Coronary artery (tissue), 2 donors: ENCODE measurements at places on chromosomes 1 and 21.

- DNase-seq = no peak
Observed at GRCh38 chr1:7042322-7043190, 257.3 kb downstream of the CAMTA1 start.

- DNase-seq = no peak
Observed at GRCh38 chr1:246121533-246121932, 385.5 kb downstream of the SMYD3 start.

GRCh38 chr1:238962941-238963340 lies 423.4 kb upstream of the CHRM3 start:
- DNase-seq = no peak

DNA sequence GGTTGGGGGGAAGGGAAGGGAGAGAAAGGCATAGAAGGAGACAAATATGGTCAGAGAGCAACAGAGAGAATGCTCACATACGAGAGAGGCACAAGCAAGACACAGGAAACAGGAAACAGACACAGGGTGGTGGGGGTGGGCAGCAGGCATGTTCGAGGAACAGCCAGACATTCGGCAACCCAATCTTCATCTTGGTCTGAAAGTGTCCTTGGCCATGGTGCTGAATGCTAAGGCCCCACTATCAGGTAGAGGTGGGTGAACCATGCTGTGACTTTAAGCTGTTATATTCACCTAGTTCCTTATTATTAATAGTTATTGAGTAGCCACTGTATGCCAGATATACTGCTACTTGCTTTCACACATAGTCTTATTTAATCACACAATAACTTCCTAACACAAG lies 109.2 kb downstream of the DDX20 start:
- no peak for DNase-seq

DNA sequence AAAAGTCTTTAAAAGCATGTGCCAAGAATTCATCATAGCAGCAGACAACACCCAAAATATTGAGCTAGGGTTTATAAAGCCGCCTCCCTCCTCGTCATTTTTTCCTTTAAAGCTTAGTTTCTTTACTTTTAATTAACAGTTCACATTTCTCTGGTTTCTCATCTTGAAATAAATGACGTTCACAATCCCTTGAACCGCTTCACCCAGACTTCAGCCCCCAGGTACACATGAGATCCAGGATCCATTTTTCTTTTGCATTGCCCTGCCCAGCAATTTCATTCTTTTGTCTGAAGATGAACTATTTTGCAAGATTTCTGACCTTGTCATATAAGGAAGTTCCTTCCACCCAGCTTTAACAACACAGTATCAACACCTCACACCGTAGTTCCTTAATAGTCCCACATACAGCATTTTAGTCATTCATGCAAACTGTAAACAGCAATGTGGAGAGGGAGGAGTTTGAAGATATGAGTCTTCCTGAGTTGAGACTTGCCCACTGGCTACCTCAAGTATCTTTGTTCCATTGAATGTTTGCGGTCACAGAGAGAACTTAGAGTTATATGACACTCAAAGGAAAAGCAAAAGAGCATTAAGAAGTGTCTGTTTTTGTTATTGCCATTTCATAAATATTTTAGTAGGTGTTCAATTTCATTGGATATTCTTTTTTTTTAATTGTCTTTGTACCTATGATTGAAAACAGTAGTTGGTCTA lies 35.3 kb upstream of the CACYBP start:
- DNase-seq = no peak

- DNase-seq = no peak
Observed at GRCh38 chr1:36109041-36109679, 15.9 kb downstream of the COL8A2 start.

- DNase-seq = no peak
Observed at GRCh38 chr1:182098301-182098700, 36.8 kb upstream of the ZNF648 start.

DNA sequence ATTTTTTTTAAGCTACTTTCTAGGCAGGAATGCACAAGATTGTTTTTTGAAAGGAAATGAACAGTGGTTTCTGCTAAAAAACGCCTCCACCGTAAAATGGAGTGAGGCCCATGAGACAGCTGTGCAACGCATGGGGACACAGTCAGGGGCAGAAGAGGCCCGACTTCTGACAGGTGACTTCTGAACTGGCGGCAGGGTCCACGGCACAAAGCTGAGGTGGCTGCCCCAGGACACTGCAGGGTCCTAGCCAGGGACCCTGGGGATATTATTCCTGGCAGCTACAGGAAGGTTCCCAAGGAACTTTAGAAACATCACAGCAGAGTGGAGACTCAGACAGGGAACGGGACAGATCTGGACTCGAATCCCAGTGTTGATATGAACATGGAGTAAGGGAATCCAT lies 75.1 kb downstream of the SIM2 start:
- DNase-seq = peak; percentile 64

GRCh38 chr1:47179988-47180563 lies 9.8 kb downstream of the PDZK1IP1 start:
- DNase-seq = no peak

DNA sequence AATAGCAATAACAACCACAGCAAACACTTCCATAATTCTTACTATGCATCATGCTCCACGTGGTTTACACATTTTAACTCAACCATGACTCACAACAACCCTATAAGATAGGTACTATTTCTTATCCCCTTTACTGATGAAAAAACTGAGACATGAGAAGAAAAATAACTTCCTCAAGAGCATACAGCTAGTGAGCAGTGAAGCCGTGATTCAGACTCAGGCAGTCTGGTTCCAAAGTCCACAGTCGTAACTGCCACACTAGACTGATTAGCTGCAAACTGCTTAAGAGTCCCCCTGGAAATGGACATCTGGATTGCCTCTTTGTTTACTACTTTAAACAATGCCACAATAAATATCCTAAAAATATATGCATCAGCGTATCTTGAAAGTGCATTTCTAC lies 55.7 kb downstream of the PLD5 start:
- no peak for DNase-seq

DNA sequence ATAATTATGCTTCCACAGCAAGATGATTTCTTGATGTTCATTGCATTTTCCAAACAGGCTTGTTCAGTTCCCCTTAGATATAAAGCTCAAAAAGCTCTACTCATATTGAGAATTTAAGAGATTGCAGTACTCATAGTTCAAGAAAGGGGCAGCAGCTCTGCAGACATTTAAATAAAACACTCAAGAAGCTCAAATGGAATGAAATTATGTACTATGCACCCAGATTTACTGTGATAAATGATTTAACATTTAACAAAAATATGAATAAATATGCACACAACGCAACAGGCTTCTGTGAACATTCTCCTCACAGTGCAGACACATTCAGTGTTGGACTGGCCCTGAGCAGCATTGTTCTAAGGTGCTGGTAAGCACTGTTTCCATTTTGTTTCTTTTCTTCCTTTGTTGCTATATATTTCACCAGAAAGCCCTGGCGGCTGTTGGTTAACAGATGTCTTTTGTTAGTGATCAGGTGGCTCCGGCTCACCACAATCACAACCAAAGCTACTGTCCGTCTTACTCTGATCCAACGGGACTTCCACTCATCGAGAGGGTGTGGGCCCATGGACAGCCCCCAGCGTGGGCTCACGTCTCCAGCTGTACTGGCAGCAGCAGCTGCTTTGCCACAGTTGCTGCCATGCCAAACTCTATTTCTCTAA lies 1440.3 kb downstream of the NCAM2 start:
- no peak for DNase-seq

- DNase-seq = no peak
Observed at GRCh38 chr1:40930174-40930964, 49.1 kb upstream of the CTPS1 start.

GRCh38 chr1:214917081-214917635 lies 165.4 kb upstream of the KCNK2 start:
- DNase-seq = no peak

GRCh38 chr1:24600551-24600950 lies 42.6 kb upstream of the SRRM1 start:
- no peak for DNase-seq

DNA sequence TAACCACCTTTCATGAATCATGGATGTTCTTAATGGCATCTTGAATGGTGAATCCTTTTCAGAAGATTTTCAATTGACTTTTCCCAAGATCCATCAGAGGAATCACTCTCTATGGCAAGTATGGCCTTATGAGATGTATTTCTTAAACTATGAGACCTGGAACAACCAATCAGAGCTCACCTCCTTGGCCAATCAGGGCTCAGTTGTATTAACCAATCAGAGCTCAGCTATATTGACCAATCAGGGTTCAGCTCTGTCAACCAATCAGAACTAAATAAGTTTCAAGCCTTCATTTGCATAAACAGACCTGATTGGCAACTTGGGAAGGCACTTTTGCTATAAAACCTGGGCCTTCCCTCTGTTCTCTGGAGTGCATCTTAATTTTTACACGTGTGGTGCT lies 13.6 kb upstream of the FAM3B start:
- DNase-seq = no peak

GRCh38 chr1:190935925-190936324 lies 458.3 kb upstream of the BRINP3 start:
- DNase-seq = no peak

DNA sequence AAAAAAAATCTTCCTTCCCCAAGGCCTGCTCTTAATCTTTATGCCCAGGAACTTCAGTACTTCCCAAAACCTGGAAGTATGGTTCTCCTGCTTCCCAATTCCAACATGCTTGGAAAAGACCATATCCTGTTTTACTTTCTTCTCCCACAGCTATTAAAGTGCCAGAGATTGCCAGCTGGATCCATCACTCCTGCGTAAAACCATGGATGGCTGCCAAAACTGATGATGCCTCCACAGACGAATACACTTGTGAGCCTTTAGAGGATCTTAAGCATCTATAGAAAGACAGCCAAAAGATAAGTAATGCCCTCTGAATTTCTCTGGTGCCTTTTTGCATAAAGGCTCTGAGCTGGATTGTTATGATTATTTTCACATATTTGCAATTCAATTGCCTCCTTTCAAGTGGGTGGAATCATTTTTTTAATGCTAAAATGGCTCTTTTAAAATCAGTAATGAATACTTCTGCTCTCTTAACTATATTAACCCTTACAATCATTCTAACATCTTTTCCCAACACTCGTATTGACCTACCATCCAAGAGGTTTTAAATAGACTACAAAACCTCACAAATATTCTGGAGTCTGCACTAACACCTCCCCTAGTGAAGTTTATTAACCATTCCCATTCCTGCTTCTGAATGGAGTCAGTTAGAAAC lies 1807.8 kb downstream of the BRINP3 start:
- DNase-seq = no peak

GRCh38 chr1:23356471-23357137 lies 12.5 kb upstream of the HNRNPR start:
- no peak for DNase-seq

DNA sequence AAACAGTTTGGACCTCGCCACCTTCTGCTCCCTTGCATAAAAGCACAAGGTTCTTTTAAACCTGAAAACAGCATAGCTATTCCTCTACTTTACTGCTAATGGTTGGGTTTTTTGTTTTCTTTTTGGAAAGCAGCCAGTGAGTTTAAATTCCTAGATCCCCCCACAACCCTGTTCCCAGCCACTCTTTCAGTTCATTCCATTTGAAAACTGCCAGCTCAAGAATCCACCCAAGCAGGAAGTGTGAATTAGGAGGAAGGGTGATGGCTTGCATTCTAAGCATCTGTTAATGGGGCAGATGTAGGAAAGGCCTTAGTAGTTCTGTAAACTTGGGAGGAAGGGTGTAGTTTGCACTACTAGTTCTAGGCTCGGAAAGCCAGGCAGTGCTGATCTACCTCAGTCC lies 172.9 kb upstream of the HOOK1 start:
- no peak for DNase-seq

- DNase-seq = no peak
Observed at GRCh38 chr1:171243878-171244277, 4.4 kb upstream of the FMO1 start.

- no peak for DNase-seq
Observed at GRCh38 chr1:241611063-241611462, 29.1 kb downstream of the CHML start.

GRCh38 chr1:7490576-7490975 lies 280.5 kb upstream of the VAMP3 start:
- no peak for DNase-seq

DNA sequence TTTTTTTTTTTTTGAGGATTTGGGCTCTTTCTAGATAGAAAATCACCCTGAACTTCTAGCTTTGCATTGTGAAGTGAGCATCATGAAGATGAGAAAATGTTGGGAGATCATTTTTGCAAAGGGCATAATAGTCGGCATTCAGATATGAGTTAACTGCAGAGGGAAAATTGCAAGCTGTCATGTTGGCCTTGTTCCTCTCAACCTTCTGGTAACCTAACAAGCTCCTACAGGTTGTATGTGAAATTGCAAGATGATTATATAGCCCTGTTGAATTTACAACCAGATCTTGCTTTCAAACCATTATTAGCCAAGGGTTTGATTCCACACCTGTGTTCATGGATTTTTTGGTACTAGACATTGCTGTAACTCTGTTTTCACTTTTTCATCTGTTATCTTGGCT lies 2.2 kb downstream of the ELOA start:
- DNase-seq = no peak

DNA sequence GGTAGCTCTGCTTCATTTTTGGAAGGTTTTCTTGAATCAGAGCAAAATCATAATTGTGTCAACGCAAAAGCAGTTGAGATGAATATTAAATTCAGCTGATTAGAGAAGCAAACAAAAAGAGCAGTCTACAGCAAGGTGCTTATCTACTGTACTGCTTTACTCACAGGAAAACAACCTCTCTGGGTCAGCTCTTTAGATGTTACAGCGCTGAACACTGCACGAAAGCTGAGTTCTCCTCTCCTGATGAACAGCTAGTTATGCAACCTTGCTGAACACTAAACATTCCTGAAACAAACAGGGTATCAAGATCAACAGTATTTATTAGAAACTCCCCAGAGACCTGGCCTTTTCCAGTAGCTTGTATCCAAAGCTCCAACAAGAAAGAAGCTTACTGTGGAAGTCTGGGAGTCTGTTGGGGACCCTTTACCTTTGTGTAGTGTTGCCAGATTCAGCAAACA lies 41.3 kb downstream of the TBCE start:
- DNase-seq = no peak

GRCh38 chr1:50109647-50110075 lies 941 bp downstream of the ELAVL4 start:
- no peak for DNase-seq

GRCh38 chr1:160425847-160426246 lies 25.5 kb downstream of the VANGL2 start:
- no peak for DNase-seq

DNA sequence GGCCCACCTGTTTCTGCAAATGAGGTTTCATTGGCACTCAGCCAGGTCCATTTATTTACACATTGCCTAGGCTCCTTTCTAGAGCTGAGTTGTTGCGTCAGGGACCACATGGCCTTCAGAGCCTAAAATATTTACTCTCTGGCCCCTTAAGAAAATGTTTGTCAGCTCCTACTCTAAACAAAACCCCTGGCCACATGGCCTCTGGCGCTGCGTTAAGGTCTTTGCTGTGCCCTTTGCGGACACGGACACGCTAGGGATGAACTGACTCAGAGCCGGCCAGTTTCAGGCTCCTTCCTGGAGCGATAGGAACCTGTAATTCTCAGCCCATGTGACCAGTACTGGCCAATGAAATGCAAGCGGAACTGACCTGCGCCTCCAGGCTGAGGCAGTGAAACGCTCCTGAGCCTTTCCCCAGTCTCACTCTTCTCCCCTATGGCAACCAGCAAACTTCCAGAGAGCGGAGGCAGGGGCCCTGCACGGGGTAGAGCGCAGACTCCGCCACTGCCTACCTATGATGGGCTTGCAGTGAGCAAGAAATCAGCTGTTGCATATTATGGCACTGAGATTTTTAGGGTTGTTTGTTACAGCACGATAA lies 160.3 kb downstream of the ETS2 start:
- DNase-seq = no peak
